ENCODE measurements at places on chromosomes 4 and X. TPM values are rescaled to one million over a fixed set of nuclear protein-coding genes. Genes with fewer than 3 reads are reported as not detected.

Gene HTT
- 14.8 TPM for total RNA-seq

Gene SSX2B
- not detected for total RNA-seq

Gene IL3RA
- not detected for total RNA-seq

Gene SOWAHD
- total RNA-seq, result not detected

Gene SFRP2
- total RNA-seq, result 0.65 TPM

Gene MUC7
- total RNA-seq, result not detected

DNA sequence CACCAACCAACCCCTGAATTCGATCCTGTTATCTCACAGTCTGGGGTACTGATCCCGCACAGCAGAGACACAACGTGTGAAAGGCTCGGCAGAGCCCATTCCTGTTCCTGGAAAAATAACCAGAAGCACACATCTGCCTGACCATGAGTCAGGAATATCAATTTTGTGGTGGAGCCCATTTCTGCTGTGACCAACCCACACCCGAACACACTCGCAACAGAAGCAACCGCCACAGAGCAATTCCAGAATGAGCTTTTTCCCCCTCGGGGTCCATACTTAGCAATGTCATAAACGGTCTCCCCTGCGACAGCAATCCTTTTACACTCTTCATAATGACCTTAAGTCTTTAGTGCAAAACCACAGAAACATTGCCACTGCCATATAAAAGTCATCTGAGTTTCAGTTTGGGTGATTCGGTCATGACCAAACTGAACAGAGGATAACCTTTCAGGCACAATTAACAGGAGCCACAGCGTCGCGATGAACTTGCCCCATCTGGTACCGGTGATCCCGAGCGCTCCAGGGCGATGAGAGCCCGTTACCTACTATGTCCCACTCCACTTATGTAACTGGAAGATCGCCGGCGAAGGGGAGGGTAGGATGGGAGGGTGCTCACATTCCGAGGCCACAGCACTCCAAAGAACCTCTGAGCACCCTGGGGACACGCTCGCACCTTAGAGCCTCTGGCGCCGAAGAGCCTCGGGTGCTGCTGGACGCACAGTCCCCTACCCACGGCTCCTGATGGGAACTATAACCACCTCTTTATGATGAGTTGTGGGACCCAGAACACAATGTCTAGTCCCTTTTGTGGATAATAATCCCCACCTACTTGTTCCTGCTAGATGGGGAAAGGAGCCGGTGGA is 1.1 kb downstream of the MECP2 start:
- peaks cover 34% of the 10 kb centered on the region for H3K4me1 ChIP-seq
- H3K36me3 ChIP-seq, result no peaks in the 10 kb centered on the region

GRCh38 chr4:185566972-185567371 is 31.7 kb upstream of the PDLIM3 start:
- no peaks in the 10 kb centered on the region for H3K36me3 ChIP-seq
- H3K27me3 ChIP-seq, result no peaks in the 10 kb centered on the region
- H3K4me3 ChIP-seq, result no peak overlapping the region
- peak overlapping the region; percentile 75 for H3K27ac ChIP-seq
- H3K4me1 ChIP-seq, result peaks cover 16% of the 10 kb centered on the region

DNA sequence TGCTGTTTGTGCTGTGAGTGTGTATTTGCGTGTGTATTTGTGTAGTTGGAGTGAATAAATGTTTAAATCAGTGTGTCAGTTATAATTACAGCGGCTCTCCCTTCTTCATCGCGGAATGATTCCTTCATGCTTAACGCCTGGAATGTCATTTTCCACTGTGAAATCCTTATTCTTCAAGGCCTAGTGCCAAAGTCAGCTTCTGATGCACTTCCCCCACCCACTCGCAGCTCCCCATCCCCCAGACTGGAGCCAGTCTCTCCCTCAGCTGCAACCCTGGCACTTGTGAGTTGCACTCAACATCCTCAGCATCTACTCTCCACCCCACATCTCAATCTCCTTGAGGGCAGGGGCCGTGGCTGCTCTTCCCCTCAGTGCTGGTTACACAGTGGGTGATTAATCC is 583.0 kb downstream of the BCOR start:
- H3K4me1 ChIP-seq, result no peaks in the 10 kb centered on the region
- H3K27ac ChIP-seq, result no peak overlapping the region
- H3K4me3 ChIP-seq, result no peak overlapping the region

DNA sequence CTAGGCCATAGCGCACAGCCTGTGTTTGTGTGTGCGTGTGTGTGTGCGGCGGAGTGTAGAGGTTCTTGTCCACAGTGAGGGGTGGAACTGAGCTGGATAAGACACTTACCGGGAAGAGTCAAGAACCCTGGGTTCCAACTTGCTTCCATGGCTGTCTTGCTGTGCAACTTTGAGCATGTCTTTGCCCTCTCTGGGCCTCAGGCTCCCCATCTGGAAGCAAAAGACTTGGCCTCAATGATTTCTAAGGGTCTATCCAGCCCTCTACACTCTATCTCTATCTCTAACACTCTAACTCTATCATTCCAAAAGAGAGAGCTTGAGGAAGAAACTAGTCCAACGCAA is 121.3 kb upstream of the PJA1 start:
- no peak for DNase-seq
- no peaks in the 10 kb centered on the region for H3K4me1 ChIP-seq
- H3K4me3 ChIP-seq, result no peak overlapping the region
- no peaks in the 10 kb centered on the region for H3K36me3 ChIP-seq
- no peak overlapping the region for H3K27ac ChIP-seq

GRCh38 chr4:24583451-24584210 is 723 bp downstream of the DHX15 start:
- peak overlapping the region; percentile 98 for H3K4me3 ChIP-seq
- peak; percentile 77 for DNase-seq
- no peaks in the 10 kb centered on the region for H3K36me3 ChIP-seq
- no peaks in the 10 kb centered on the region for H3K27me3 ChIP-seq
- H3K27ac ChIP-seq, result peak overlapping the region; percentile 96

- no peaks in the 10 kb centered on the region for H3K36me3 ChIP-seq
- H3K27me3 ChIP-seq, result no peaks in the 10 kb centered on the region
- H3K4me3 ChIP-seq, result no peak overlapping the region
Measured at GRCh38 chr4:100311181-100311580, 120.9 kb upstream of the DDIT4L start.

DNA sequence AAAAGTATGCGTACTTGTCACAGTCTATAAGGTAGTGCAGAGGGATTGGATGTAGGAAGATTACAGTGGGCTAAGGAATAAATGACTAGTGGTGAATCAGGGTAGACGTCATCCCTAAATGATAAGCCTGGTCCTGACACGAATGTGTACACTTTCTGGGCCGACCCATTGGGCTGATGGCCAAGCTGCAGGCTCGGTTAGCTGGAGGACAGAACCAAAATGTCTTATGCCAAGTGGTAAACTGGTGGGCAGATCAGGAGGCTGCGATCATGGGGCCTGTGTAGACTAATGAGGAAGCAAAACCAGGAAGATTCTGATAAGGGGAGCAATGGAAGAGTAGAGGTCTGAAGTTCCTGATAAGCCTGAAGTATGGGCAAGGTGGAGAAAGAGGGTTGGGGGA is 272.8 kb upstream of the GATB start:
- no peaks in the 10 kb centered on the region for H3K27me3 ChIP-seq
- H3K4me3 ChIP-seq, result no peak overlapping the region
- peaks cover 30% of the 10 kb centered on the region for H3K4me1 ChIP-seq
- peak; percentile 44 for DNase-seq

DNA sequence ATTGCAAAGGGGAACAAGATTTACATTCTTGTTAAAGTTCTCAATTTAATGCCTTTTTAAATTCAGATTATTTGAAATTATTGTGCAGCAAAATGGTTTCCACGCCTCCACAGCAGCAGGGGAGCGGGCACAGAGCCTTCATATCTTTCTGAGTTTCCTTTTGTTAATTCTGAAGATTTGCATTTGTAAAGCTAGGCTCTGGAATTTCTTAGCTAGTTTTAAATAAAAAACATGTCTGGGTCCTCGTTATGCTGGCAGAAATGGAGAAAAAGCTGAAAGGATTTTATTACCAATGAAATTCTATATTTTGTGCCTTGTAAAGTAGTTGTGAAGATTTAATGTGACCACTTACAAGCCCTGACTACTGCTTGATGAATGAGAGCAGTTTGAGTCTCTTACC is 40.8 kb upstream of the MAGED1 start:
- H3K27ac ChIP-seq, result no peak overlapping the region
- H3K4me1 ChIP-seq, result no peaks in the 10 kb centered on the region
- H3K36me3 ChIP-seq, result no peaks in the 10 kb centered on the region
- no peak overlapping the region for H3K4me3 ChIP-seq
- no peaks in the 10 kb centered on the region for H3K27me3 ChIP-seq

GRCh38 chr4:8061145-8061544 is 97.5 kb downstream of the ABLIM2 start:
- H3K27ac ChIP-seq, result no peak overlapping the region
- H3K27me3 ChIP-seq, result peaks cover 15% of the 10 kb centered on the region
- H3K36me3 ChIP-seq, result no peaks in the 10 kb centered on the region
- no peaks in the 10 kb centered on the region for H3K4me1 ChIP-seq
- no peak for DNase-seq
- H3K4me3 ChIP-seq, result no peak overlapping the region

- H3K27me3 ChIP-seq, result peaks cover 20% of the 10 kb centered on the region
- no peak for DNase-seq
- H3K4me3 ChIP-seq, result peak overlapping the region; percentile 65
- no peak overlapping the region for H3K27ac ChIP-seq
- H3K4me1 ChIP-seq, result no peaks in the 10 kb centered on the region
Measured at GRCh38 chrX:11663875-11664210, 1.9 kb downstream of the ARHGAP6 start.

DNA sequence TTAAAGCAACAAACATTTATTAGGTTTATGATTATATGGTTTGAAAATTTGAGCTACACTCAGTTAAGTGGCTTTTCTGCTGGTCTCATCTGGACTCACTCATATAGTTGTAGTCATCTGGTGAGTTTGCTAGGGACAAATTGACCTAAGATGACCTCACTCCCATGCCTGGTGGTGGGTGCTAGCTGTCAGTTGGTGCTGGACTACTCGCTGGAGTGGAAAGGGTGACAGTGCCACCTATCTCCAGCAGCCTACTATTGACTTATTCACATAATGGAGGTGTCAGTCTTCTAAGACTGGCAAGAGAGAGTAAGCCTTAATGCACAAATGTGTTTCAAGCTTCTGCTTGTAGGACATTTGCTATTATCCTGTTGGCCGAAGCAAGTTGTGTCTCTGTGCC is 88.2 kb downstream of the TASL start:
- H3K4me1 ChIP-seq, result no peaks in the 10 kb centered on the region
- no peak overlapping the region for H3K27ac ChIP-seq
- no peaks in the 10 kb centered on the region for H3K27me3 ChIP-seq
- DNase-seq, result peak; percentile 1
- H3K4me3 ChIP-seq, result no peak overlapping the region

DNA sequence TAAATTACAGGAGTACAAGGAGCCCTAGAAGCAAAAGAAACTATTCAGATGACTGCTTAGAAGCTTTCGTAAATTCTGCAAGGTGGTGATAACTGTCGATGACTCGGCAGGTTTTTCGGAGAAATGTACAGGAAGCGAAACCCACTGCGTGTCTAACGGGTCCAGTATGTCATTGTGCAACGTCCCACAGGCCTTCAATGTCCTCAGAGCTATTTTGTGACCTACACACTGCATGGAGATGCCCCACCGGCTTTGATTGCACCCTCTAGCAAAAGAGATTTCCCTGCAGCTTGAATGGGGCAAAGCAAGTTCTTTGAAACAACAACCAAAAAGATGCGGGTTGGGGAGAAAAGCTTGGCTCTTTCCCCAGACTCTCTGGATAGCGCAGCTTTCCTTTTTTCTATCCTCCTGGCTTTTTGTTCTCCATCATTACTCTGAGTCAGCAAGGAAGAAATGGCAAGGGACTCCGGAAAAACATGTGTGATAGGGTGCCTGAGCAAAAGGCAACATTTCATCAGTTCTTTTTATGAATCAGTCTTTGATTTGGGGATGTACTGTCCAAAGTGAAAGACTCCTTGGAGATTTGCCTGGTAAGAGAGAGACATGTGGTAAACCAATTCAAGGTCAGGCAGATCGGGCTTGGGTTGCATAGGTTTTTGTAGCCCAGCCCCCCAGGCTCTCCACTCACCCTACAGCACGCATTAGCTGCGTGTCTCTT is 112.0 kb upstream of the TBL1X start:
- peak overlapping the region; percentile 80 for H3K27ac ChIP-seq
- H3K4me3 ChIP-seq, result peak overlapping the region; percentile 48
- no peaks in the 10 kb centered on the region for H3K27me3 ChIP-seq
- no peaks in the 10 kb centered on the region for H3K36me3 ChIP-seq

- no peaks in the 10 kb centered on the region for H3K36me3 ChIP-seq
- H3K27ac ChIP-seq, result peak overlapping the region; percentile 36
- H3K27me3 ChIP-seq, result no peaks in the 10 kb centered on the region
- peak; percentile 80 for DNase-seq
- H3K4me3 ChIP-seq, result peak overlapping the region; percentile 27
- peaks cover 25% of the 10 kb centered on the region for H3K4me1 ChIP-seq
Measured at GRCh38 chr4:71195924-71196323, 142.9 kb upstream of the SLC4A4 start.

DNA sequence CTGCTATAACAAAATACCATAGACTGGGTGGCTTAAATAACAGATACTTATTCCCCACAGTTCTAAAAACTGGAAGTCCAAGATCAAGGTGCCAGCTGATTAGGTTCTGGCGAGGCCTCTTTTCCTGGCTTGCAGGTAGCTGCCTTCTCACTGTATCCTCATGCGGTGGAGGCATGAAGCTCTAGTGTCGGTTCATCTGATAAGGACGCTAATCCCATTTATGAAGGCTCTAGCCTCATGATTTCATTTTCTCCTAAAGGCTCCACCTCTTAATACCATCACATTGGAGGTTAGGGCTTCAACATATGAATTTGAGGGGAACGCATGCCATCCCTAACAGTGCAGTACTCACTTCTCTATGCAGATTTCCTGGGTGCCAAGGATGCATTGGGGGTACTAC is 57.9 kb upstream of the STIM2 start:
- H3K4me3 ChIP-seq, result no peak overlapping the region
- no peaks in the 10 kb centered on the region for H3K27me3 ChIP-seq
- peaks cover 6% of the 10 kb centered on the region for H3K4me1 ChIP-seq
- no peak for DNase-seq

DNA sequence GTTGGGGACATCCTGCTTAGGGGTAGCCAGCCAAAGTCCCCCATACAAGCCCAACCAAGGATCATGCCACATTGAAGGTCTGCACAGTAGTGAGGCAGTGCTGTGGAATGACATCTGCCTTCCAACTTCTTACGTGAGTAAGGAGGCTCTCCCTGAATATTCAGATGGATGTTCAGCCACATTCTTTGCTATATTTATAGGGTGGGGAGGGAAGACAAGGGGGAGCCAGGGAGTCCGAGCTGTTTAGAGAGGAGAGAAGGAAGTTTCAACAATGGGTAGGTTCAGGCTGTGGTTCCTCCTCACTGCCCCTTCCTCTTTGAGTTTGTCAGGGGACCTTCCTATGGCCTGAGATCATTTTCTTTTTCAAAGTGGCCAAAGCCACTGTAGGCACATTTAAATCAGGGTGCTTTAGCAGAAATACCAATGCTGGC is 29.8 kb downstream of the MSN start:
- DNase-seq, result peak; percentile 80
- no peak overlapping the region for H3K4me3 ChIP-seq
- no peaks in the 10 kb centered on the region for H3K27me3 ChIP-seq
- peak overlapping the region; percentile 89 for H3K27ac ChIP-seq

DNA sequence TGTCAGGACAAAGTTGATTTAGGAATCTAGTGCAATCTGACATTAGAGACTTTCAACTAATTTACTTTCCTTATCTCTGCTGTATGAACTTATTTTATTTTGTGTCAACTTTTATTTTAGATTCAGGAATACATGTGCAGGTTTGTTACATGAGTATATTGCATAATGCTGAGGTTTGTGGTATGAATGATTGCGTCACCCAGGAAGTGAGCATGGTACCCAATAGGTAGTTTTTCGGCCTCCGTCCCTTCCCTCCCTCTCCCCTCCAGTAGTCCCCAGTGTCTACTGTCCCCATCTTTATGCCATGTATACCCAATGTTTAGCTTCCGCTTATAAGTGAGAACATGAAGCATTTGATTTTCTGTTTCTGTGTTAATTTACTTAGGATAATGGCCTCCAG is 68.7 kb upstream of the TEX13D start:
- H3K27me3 ChIP-seq, result no peaks in the 10 kb centered on the region
- H3K4me3 ChIP-seq, result no peak overlapping the region
- no peaks in the 10 kb centered on the region for H3K4me1 ChIP-seq
- no peak overlapping the region for H3K27ac ChIP-seq
- no peaks in the 10 kb centered on the region for H3K36me3 ChIP-seq

Data from GM23248 (cell line).